Suppressor macrophage (primary cell): ENCODE measurements at places on chromosomes 2 and 18.

GRCh38 chr2:230935130-230935430 lies 10.0 kb upstream of the GPR55 start:
- no peak for DNase-seq

DNA sequence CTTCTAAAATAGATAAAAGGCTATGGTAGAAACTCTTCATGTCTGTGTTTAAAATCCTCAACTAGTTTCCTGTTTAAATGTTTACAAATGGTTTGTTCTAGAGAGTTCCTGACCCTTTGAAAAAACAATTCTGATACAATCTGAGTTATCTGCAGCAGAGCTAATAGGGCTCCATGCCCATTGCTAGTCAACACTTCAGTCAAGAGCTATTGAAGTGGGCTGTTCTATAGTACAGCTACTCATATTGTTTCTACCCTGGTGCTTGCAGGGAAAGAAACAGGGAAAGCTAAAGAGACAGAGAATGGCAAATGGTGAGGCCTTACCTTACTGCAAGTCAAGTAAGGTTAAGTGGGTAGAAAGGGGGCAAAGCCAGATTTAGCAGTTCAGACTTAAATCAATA lies 112.3 kb upstream of the CAVIN2 start:
- no peak for DNase-seq

- DNase-seq, result no peak
Observed at GRCh38 chr2:8694737-8695136, 12.9 kb downstream of the ID2 start.

- peak; percentile 14 for DNase-seq
Observed at GRCh38 chr2:181143790-181144300, 163.4 kb downstream of the UBE2E3 start.

- DNase-seq, result no peak
Observed at GRCh38 chr18:70688286-70688685, 399.4 kb downstream of the SOCS6 start.

DNA sequence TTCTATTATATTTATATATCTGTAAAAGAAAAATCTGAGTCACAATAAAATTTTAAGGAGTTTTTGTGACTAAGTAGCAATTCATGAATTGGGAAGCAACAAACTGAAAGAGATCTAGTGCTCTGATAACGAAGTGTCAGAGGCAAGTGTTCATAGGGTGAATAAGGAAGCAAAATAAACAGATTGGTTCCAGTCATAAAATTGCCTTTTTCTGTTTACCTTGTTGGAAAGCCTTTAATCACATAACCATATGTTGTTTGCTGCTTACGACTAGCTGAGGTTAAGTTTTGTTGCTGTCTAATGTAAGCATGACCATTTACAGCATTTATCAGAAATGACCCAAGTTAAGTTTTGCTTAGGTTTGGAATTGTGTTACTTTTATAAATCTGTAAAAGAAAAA lies 358.9 kb downstream of the ARL6IP6 start:
- DNase-seq, result no peak

DNA sequence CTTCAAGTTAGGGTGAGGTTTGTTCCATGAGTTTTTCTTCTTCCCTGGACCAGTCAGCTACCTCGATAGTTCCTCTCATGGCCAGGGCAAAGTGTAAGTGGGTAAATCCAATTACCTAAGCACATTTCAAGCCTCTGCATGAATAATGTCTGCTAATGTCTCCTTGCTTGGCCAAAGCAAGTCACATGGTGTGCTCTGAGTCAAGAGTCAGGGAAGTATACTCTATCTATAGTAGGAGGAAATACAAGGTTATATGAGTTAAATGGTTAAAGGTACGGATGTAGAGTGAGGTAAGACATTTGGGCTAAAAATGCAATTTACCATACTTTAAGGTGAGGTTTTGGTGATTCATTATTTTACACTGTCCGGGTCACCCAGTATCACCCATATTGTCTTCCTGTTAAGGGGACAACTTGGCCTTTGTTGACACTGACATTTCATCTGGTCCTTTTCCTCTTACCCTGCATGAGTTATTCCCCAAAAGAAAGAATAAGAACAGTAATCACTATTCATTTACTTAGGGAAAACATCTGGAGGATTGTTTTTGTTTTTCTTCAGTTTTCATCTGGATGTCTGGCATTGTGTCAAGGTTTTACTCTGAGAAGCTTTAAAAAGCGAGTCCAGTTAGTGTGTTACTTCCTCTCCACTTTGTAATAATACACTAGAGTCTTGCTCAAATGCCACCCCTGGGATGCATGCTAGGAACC lies 405.5 kb downstream of the RND3 start:
- no peak for DNase-seq

DNA sequence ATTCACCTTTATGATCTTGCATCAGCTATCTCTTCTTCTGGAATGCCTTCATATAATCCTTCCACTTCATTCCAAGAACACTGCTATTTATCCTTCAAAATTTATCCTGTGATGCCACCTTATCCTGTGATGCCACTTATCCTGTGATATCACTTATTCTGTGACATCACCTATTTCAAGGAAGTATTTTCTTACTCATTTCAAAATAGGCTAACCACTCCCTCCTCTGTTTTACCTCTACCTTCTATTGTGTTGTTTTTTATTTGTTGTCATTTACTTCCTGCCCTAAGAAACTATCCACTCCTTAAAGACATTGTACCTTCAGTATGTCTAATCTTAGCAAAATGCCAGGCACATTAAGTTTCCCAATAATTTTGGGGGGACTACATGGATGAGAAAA lies 38.8 kb downstream of the CD226 start:
- DNase-seq, result no peak

- peak; percentile 94 for DNase-seq
Observed at GRCh38 chr2:69554981-69555380, 88.6 kb downstream of the AAK1 start.

- peak; percentile 71 for DNase-seq
Observed at GRCh38 chr2:224584785-224585210, 365 bp downstream of the CUL3 start.

GRCh38 chr2:207849443-207849842 lies 79.7 kb upstream of the FZD5 start:
- no peak for DNase-seq

- DNase-seq, result no peak
Observed at GRCh38 chr2:26885651-26886329, 37.9 kb downstream of the DPYSL5 start.
